ENCODE measurements at places on chromosomes 2 and 18.

GRCh38 chr2:152176113-152176714, 651 bp upstream of the STAM2 start:
- DNase-seq, result no peak

- no peak for DNase-seq
These were observed 326.2 kb upstream of the SOX11 start for GRCh38 chr2:5365871-5366461.

GRCh38 chr18:23859466-23860336, 154.9 kb upstream of the TTC39C start:
- no peak for DNase-seq

- no peak for DNase-seq
These were observed 27.6 kb downstream of the INPP5D start for GRCh38 chr2:233087713-233088112.

- DNase-seq, result no peak
These were observed 250.9 kb downstream of the IRS1 start for GRCh38 chr2:226548732-226549131.

DNA sequence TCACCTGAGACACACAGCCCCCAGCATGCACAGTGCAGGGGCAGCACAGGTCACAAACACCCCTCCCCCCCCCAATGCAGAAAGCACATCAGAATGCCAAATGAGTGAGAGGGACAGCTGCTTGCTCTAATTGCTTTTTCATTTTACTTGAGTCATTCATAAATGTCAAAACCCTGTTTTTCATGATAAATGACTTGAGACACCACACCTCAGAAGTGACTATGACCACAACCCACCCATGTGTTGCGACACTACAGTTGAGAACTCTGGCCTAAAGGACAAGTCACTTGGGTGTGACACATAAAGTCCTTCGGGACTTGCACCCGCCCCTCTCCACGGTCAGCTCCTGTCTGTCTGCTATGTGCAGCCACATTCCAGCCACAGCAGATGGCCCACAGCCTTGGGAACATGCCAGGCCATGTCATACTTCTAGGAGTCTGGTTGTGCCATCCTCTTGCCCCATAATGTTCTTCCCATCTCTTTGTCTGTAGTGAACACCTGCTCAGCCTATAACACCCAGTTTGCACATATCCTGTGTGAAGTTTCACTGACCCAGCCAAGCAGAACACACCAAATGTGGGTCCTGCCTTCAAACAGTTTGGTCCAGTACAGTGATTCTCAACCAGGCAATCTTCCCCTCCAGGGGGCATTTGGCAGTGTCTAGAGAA, 30.2 kb upstream of the RIOK3 start:
- no peak for DNase-seq

DNA sequence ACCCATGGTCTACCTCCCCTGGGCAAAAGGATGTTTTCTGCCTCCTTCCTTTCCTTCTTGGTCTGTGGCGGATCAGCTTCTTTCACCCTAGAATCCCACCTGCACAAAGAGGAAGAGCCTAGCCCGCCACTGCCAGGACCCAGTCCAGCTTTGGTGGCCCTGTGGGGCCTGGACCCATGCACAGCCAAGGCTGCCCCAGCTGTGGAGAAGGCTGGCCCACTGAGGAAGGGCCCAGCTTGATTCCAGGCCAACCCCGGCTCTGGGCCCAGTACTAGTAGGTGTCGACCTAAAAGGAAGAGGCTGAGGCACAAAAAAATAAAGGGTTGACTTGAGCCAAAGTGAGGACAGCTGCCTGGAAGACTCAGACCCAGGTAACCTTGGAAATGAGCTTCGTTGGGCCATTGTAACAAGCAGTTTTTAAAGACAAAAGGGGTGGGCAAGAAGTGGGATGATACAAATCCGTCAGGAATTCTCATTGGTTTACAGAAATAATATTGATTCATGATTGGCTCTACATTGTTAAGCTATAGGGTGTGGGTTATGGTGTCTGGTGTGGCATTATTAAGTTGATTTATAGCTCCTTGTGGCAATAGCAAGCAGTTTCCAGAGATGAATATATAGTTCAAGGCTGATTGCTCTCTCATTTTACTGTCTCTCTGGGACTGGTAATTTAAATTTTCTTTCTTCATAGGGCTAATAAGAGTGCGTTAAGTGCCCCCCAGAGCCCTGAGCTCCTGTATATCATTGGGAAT, 29.8 kb upstream of the MAL start:
- no peak for DNase-seq
